Lower leg skin (tissue), 4 donors: ENCODE measurements at places on chromosomes 4 and X. TPM values are rescaled to one million over a fixed set of nuclear protein-coding genes. Genes with fewer than 3 reads are reported as not detected.

DNA sequence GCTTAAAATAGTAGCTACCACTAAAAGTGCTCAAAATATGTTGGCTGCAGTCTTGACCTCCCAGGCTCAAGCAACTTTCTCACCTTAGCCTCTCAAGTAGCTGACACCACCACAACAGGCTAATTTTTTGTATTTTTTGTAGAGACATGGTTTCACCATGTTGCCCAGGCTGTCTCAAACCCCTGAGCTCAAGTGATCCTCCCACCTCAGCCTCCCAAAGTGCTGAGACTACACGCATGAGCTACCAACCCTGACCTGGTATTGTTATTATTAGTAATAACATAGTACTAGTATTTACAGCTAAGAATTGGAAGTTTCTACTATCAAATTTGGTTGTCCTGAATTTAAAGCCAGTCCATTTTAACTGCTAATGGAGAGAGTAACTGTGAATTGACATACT is 18.0 kb downstream of the STAP1 start:
- no peak for DNase-seq

Gene COX7B2
- not detected for total RNA-seq

Gene SPIN2A
- total RNA-seq = 0.23 TPM

Gene CSAG2
- total RNA-seq = not detected
